ENCODE measurements at places on chromosomes 4 and X.

GRCh38 chrX:64456828-64457227, 61.6 kb upstream of the MTMR8 start:
- DNase-seq = no peak

DNA sequence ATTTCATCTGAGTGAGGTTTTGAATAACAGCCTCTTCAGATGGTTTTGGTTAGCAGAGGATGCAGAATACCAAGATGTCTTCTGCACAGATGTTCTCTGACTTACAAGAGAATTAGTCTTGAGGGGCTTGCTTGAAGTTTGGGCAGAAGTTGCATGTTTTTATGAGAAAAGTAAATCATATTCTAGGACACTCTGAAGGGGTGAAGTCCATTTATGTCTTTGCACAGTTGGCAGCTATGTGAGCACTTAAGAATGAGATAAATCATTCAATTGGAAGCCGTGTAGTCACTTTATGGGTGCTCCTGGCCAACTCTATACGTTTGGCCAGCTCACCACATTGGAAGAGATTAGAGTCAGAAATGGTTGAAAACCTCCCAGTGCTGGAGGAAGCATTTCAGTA, 252.7 kb upstream of the KCNIP4 start:
- no peak for DNase-seq

DNA sequence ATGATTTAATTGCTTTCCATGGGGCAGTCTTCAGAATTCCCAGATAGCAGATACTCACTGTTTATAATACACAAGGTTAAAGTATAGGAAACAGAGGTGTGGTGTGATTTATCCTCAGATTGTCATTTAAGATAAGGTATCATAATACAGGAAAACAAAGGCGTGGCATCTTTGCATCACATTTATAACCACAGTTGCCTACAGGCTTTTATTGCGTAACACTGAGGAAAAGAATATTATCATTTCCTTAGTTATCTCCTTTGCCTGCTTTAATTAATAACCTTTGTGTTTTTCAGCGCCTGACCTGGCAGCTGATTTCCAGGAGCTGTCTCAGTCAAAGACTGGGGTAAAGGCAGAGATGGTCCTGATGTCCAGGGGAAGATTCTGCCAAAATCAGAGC, 68.8 kb downstream of the SSX7 start:
- DNase-seq = no peak

DNA sequence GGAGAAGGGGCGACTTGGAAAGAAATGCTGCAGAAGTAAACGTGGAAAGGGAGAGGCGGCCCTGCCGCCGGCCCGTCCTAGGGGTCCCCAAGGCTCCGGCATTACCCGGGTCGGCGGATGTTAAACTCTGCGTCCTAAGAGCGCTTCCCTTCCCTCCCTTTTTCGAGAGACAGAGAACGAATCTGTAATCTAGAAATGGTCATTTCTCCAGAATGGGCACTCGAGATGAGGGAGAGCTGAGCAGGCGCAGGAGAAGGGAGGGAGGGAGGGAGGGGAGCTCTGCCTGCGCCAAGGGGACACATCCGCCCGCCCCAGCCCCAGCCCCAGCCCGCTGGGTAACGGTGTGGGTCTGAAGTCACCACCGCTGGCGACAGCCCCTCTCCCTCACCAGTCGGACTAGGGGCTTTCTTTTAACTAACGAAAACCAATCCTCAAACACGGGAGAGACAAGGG, 1.7 kb downstream of the HCFC1 start:
- no peak for DNase-seq

DNA sequence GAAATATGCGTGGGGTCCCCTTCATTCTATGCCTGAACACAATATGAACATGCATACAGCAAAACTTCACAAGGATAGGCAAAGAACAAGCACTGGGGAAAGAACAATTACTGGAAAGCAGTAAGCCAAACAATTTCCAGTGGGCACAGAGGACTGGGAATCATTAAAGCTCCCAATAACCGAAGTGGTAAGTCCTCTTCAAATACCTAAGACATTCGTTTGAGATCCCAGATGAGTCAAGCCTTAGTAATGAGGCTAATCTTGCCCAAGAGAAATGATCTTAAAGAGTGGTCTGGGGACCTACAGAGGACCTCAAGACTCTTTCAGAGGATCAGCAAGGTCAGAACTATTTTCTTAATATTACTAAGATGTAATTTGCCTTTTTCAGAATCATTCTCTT, 28.6 kb downstream of the ANAPC10 start:
- no peak for DNase-seq

DNA sequence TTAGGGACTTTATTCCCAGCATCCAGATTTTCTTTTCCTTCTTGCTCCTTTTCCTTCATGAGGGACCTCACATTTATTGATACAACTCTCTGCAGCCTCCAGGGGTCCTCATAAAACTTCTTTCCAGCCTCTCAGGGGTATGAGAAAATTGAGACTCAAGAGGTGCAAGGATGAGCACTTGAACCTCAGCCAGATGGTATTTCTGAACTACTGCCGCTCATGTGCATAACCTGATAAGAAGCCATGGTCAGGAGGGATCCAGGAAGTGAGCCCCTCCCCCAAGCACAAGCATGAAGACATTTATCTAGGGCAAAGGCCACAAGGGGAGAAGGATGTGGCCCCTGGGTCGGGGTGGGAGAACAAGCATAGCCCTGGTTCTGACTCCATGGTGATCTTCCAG, 73.3 kb downstream of the TSPAN7 start:
- DNase-seq = no peak

DNA sequence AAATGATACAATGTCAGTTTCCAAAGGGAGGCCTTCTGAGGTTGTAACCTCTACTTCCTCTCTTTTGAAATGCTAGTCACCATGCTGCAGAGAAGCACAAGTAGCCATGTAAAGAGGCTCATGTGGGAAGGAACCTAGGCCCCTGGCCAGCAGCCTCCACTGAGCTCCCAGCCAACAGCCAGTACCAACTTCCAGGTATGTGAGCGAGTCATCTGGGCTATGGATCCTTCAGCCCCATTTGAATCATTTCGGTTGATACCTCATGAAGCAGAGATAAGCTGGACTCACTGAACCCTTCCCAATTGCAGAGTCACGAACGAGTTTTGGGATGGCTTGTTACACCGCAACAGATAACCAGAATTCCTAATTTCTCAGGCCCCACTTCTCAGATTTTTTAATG, 187.0 kb upstream of the LDB2 start:
- DNase-seq = no peak

- DNase-seq = no peak
Observed at GRCh38 chr4:107780665-107781064, 44.1 kb upstream of the SGMS2 start.

- DNase-seq = no peak
Observed at GRCh38 chr4:7434766-7435150, at the start of gene PSAPL1. TSS of gene PSAPL1 (minus strand) at chr4:7434930. CDS start at chr4:7434879, 51 bp downstream.

GRCh38 chr4:161208564-161208963, 955.2 kb downstream of the FSTL5 start:
- no peak for DNase-seq

DNA sequence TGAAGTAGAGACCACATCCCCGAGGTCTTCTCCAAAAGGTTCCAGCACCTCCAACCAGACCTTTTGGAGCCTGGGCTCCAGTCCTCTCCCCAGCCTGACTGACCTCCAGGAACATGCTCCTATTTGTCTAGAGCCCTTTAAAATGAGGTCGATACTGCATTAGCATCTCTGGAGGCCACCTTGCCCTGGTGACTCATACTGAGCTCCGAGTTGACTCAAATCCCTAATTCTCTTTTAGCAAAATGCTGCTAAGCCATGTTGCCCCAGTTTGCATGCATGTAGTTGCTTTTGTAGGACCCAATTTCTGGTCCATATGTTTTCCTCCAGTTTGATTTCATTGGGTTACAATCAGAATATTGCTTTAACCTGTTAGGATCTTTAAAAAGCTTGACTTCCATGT, 43.5 kb upstream of the CITED1 start:
- no peak for DNase-seq

- no peak for DNase-seq
Observed at GRCh38 chr4:151860561-151861093, 99.8 kb upstream of the GATB start.

DNA sequence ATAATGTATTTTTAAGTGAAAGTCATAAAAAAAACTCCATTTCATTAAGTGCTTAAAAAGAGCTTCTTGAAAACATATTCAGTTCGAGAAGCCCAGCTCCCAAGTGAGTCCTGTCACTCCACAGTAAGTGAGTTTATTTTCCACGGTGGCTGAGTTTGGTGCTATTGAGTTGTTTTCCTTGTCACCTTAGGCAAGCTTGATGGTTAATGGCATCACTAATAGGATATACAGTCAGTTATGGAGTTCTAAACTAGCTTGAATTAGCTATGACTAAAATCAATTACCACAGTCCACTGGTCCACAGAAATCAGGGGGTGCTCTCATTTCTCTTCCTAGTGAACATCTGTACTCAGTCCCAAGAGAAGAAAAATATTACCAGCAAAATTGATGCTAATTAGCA, 1526.2 kb upstream of the IGFBP7 start:
- DNase-seq = no peak

DNA sequence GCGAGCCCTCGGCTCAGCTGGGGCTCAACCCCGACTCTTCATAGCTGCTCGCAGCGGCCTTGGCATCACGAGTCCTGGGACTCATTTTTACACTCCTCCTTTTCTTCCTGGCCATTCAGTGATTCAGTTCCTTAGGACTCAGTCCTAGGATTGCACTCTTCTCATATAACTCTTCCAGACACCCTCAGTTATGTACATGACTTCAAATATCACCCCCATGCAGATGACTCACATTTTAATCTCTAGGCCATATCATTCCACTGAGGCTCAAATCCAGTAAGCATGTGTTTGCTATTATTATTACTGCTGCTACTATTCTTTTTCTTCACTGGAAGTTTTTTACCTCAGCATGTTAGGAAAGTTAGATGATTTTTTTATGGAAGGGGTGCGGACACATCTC, 14.4 kb downstream of the ITGB1BP2 start:
- DNase-seq = no peak

GRCh38 chr4:48596336-48596735, 106.3 kb downstream of the ZAR1 start:
- no peak for DNase-seq

GRCh38 chrX:45807572-45808425, 607.1 kb upstream of the DIPK2B start:
- DNase-seq = no peak

GRCh38 chr4:128521156-128521555, 233.5 kb upstream of the PGRMC2 start:
- no peak for DNase-seq

GRCh38 chr4:10074767-10075105, 41.9 kb downstream of the WDR1 start:
- DNase-seq = no peak

- no peak for DNase-seq
Observed at GRCh38 chrX:17964871-17965270, 103.8 kb upstream of the RAI2 start.

- DNase-seq = no peak
Observed at GRCh38 chr4:103948244-103949018, 228.6 kb upstream of the TACR3 start.
